Parietal lobe (tissue), 2 donors: ENCODE measurements at places on chromosomes 16 and 17. TPM values are rescaled to one million over a fixed set of nuclear protein-coding genes. Genes with fewer than 3 reads are reported as not detected.

Gene TBC1D28
- 5.3 TPM for total RNA-seq

Gene CES5A
- total RNA-seq, result 1.3 TPM

Gene PRR35
- not detected for total RNA-seq

Gene RTN4RL1
- total RNA-seq, result 27.9 TPM

Gene TNFRSF17
- total RNA-seq, result 0.63 TPM

Gene PAGR1
- total RNA-seq, result 18.8 TPM

Gene KIF2B
- total RNA-seq, result not detected

Gene HMOX2
- 42.9 TPM for total RNA-seq
